ENCODE measurements at places on chromosomes 2 and 18.
A peak's percentile ranks its signal among the peaks of the same experiment; 100 is the strongest.

GRCh38 chr2:124325667-124326440 lies 300.8 kb downstream of the CNTNAP5 start:
- no peak for DNase-seq

- no peak for DNase-seq
Observed at GRCh38 chr2:24009680-24010476, at the start of gene MFSD2B. Gene MFSD2B (plus strand): TSS chr2:24010085. CDS start chr2:24010097, 12 bp downstream.

GRCh38 chr2:233712611-233713261 lies at the start of gene UGT1A5:
Gene UGT1A5 (plus strand): TSS chr2:233712907. CDS start chr2:233712992, 85 bp downstream.
- DNase-seq: no peak

- DNase-seq: no peak
Observed at GRCh38 chr2:146584316-146584715, 1260.5 kb upstream of the ACVR2A start.

- DNase-seq: no peak
Observed at GRCh38 chr2:122713800-122714199, 958.3 kb downstream of the TSN start.

DNA sequence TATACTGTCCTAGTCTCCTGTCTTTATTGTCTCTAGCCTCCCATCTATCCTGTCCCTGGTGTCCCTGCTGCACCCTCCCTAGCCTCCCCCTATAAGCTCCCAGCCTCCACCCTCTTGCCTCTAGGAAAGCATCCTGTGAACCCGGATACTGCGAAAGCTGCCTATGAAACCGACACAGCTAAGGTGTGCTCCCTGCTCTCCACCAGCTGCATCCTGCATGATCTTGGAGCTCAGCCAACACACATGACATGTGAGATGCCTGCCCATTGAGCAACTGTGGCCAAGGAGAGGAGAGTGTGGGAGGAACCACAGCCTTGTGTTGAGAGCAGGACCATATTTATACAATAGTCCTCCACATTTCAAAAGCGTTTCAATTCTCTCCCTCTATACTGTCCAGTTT lies 187.1 kb downstream of the ZBTB7C start:
- DNase-seq: no peak

DNA sequence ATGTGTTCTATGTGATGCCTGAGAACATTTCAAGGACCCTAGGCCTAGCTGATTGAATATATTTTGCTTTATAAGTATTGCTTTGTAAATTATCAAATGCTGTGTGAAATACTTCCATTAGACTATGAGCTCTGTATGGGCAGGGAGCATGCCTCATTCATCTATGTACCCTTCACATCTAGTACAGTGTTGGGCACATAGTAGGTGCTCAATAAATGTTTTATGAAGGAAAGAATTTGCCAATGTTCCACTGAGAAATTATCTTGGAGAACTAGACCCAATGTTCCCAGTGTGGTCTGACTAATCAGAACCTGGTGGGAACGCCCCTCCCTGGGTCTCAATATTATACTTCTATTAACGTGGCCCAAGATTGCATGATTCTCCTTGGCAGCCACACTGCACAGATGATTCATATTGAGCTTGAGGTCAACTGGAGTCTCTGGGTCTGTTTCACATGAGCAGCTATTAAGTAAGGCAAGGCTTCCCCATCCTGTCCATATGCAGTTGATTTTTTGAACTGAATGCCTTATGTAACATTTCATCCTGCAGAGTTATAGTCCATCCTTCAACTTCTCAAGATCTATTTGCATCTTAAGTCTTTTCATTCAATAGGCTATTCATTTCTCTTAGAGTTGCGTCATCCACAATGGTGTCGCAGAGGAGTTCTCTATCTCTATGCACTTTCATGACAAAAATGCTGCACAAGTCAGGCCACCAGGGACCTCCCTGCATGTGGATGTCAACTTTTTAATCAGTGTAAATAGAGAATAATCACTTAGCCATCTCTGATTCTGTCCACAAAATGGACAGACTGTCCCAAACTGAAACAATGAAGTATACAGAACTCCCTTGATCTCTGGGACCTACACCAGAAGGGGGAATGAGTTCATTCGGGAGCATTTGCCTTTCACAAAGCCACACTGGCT lies 257.6 kb downstream of the CYP26B1 start:
- peak; percentile 96 for DNase-seq

- DNase-seq: no peak
Observed at GRCh38 chr2:238098901-238099713, 1.0 kb upstream of the ESPNL start.

GRCh38 chr2:220894069-220894468 lies 678.0 kb downstream of the EPHA4 start:
- no peak for DNase-seq
